IPS DF 6.9 (cell line): ENCODE measurements at places on chromosomes 1 and 21.

GRCh38 chr1:204834336-204834735 is 36.3 kb upstream of the NFASC start:
- DNase-seq: no peak

DNA sequence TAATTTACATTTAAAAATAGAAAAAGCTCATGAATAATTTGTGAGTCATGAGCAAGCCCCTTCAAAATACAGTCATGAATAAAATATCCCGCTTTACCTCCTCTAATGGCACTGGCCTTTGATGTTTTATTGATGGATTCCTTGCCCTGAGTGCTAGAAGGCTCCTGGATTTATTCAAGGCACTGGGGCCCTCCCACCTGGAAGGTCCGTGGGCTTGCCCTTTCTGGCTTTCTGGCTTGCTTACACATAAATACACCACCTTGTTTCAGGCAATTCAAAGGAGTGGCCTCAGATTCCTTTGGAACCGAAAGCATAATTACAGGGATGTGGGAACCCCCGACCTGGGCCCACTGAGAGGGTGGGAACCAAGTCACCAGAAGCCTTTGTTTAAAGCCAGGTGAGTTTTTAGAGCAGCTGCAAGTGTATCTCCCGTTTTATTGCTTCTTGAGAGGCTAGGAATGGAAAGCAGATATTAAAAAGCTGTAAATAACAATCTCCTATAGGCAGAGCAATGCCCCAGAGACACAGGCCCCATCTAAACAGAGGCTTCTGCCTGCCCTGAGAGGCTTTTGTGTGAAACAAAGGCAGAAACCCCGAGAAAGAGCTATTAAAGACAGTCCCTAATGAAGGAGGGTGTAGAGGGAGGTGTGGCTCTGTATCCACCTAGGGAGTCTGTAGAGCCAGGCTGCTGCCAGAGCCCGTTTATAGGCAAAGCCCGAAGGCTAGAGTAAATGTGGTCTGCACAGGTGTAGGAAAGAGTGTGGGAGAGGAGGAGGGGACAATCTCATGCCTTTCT is 126.4 kb downstream of the FAM78B start:
- no peak for DNase-seq

DNA sequence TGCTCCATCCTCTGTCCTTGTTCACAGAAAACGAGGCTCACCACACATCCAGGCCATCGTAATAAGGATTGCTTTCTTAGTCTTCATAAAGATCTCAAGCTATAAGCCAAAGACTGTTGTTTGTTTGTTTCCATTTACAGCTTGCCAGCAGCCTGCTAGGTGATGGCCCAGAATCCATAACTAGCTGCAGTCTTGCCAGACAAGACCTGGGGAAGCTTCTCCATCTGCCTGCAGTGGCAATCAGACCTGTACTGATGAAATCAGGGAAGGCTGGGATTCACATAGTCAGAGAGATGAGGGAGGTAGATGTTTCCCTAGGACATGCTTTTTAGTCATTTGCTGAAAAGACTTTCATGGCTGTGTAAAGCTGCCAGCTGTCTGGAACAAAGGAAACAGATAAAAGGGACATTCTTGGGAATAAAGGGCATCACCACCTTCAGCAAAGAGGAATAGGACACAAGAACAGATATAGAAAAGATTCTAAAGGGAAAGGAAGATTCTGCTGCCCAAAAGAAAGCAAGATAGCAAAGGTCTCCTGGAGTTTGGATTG is 51.0 kb downstream of the MT1HL1 start:
- no peak for DNase-seq

DNA sequence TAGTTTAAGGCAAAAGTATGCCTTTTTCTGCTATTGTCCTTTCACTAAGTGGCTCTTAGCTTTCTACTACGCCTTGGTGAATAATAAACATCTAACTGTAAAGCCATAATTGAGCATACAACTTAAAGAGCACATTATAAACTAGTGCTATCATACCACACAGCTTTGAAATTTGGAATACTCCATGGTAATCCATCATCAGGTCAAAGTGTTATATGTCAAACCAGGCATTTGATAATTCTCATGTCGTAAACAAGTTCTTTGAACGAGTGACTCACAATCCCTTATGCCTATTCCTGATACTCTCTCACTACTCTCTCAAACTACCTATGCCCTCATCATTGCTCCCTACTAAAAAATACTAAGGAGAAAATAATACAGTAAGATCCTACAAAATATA is 60.3 kb upstream of the FMN2 start:
- no peak for DNase-seq

GRCh38 chr1:6385488-6386191 is 7.9 kb downstream of the ACOT7 start:
- no peak for DNase-seq

- no peak for DNase-seq
These were observed 320.9 kb downstream of the PCP4 start for GRCh38 chr21:40187946-40188654.

DNA sequence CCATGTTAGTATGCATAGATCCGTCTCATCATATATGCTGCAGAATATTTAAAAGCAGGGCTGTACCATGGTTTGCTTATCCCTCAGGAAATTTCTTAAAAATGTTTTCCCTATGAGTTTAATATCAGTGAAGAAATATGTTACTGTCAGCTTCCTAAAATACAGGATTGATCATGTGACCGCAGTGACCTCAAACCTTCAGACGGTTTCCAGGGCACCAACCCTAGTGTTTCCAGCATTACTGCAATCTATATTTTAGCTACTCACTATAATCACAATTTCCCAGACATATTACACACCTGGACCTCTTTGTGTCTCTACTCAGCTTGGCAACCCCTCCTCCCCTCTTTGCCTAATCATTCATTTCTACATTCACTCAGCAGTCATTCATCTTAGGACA is 7.7 kb upstream of the SDHB start:
- no peak for DNase-seq

GRCh38 chr21:36743446-36743845 is 44.5 kb downstream of the SIM2 start:
- DNase-seq: no peak

DNA sequence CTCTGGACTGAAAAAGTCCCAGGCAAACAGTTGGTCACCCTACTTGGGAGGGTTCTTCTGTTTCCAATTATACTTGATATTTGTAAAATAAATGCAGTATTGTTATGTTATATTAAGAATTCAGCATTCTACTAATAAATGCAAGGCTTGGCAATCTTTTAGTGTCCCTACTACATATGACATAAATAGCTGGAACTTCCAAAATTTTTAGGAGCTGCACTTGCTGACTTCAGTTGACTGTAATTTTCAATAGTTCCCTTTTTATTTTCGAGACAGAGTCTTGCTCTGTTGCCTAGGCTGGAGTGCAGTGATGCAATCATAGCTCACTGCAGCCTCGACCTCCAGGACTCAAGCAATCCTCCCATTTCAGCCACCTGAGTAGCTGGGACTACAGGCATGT is 20.0 kb downstream of the FOXD3 start:
- DNase-seq: no peak

GRCh38 chr1:86753700-86754099 is 49.3 kb downstream of the SH3GLB1 start:
- no peak for DNase-seq

GRCh38 chr1:46393510-46393909 is 607 bp upstream of the FAAH start:
- no peak for DNase-seq

DNA sequence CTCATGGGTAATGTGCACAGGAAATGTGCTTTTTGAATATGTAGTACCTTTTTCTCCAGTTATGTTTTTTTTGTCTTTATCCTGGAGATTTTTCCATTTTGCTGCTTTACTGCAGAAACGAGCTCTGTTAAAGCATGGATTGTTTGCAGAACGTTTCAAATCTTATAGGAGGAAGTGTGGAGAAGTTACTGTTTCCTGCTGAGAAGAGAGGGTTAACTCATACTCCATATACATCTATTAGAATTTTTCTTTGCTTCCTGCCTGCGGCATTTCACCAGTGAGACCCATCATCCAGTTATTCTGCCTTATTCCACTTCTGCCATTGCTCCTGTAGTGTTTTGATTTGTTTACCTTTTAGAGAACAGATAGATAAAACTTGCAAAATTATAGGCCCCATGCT is 2.0 kb downstream of the RPRD2 start:
- no peak for DNase-seq

DNA sequence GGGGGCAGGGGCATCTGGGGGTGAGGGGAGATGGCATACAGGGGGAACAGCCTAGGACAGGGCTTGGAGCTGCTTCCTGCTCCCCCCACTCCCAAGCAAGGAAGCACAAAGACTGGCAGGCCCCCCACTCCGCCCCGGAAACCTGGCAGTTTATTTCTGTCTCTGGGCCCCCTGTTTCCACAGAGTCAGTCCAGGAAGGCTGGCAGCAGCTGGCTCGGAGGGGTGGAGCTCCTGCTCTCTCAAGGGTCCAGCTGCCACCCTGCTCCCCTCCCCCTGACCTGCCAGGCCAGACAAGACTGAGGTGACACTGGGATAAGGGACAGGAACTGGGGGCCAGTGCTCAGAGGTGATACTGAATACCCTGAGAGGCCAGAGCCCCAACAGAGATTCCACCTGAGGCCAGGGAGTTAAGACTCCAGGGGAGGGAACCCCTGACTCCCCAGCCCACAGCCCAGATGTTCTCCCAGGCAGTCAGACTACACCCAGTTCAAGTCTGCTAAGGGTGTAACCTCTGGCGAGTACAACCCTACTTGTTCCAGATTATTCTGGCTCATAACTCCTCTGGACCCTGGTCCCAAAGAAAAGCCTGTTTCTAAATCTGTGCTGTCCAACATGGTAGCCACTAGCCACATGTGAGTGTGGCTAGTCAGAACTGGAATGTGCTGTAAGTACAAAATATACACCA is 26.3 kb downstream of the AHDC1 start:
- DNase-seq: no peak

DNA sequence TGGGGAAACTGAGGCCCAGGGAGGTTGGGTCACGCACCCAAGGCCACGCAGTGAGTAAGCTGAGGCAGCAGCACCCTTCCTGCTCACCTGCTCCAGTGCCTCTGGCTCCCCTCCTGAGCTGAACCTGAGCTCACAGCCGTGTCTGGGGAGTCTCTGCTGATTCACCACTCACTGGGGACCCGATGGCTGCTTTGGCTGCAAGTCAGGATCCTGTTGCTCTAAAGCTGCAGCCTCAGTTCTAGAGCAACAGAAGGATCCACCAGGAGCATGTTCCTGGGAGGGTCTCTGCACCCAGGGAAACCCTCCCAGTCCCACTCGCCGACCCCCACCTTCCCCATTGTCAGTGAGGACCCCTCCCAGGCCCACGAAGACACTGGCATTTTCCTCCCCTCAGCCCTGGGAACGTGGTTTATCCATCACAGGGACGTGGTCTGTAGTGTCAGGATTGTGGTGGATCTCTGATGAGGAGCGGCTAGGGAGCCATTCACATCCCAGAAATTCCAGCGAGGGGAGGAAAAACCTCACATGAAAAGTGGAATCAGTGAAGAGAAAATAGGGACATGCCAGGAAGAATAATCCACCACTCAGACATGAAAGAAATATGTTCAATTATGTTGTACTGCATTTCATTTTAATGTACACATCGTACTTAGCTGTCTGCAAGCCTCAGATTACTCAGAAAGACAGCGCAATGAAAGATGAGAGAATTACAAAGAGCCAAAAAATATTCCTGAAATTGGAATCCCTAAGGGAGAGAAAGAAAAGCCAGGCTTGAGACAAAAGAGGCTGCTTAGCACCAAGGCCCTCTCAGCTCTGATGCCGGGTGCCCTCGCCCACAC is 447.2 kb downstream of the MATN1 start:
- no peak for DNase-seq

DNA sequence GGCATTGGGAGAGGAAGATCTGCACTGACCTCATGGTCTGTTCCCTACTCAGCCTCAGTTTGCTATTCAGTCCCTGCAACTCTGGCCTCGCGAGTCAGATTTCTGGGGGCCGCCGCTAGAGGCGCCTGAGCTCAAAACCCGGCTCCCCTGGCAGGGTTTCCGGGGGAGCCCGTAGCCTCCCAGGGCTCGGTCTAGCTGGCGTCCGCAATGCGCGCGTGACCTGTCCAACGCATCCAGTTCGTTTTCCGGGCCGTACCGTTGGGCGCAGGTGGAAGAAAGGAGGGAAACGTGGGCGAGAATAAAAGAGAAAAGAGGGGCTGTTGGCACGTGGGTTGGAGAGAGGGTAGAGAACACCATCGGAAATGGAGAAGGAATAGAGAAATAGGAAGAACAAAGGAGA is at the start of gene ADAM30:
TSS of gene ADAM30 (minus strand) at position 213 of the 400 bp plus-strand sequence. CDS start at position 34, 179 bp downstream.
- no peak for DNase-seq

GRCh38 chr1:246187834-246188372 is 319.2 kb downstream of the SMYD3 start:
- DNase-seq: no peak

- DNase-seq: no peak
These were observed 4.4 kb upstream of the UTP25 start for GRCh38 chr1:209823143-209824041.

DNA sequence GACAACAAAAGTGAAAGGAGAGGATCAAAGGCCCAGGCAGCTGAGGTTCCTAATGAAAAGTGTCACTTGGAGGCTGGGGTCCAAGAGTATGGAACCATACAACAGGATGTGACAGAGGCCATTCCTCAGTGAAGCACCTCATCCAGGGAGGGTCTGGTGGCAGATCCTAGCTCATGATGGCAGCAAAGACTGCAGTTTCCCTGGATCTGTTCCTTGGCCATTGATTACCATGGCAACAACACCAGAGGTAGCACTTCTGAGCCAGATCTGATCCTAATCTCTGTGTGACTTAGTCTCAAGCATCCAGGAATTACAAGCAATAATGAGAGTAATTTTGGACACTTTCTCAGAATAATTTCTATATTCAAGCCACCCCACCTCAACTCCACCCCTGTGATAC is 12.9 kb downstream of the FAM177B start:
- no peak for DNase-seq
